Stimulated activated CD8-positive, alpha-beta memory T cell treated with anti-CD3 and anti-CD28 coated beads, Interleukin-12 subunit alpha, Interleukin-12 subunit beta, amount 100 ng/mL, for 1 hour (primary cell): ENCODE measurements at places on chromosomes 2 and 18.

DNA sequence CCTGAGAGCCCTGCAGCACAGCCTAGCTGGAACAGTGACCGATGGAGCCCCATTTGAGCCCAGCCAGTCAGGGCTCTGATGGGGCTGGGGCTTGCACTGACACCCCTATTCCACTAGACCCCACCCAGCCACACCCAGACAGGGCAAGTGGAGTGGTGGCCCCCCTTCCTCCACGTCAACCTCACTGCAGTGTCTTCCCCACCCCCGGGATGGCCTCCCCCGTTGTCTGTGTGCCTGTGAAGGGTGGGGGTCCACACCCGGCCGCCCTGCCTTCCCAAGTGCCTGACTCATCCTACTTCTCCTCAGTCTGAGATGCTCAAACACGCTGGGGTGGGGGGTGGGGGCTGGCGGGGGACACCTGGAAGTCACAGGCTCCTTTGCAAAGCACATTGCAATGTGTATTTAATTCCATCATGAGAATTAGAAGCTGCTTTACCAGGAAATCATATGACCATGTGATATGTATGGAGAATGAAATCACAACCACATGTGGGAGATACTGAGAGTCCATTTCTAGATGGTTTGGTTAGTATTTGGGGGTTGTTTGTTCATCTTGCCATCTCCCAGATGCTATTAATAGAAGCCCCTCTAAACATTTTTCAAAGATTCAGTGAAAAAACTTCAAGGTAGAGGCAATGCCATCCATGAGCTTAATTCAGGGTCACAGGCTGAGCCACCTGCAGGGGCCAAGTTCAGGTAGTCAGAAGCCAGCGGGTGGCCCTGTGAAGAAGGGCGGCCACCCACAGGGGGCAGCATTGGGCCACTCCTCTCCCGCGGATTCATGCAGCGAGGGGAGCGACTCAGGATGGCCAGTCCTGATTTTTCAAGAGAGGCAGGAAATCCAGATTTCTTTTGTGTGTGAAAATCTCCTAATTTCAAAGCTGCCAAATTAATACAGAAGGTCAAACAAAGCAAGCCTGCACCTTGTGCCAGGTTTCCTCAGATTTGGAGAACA, 22.7 kb upstream of the GMPPA start:
- DNase-seq = peak; percentile 27

- no peak for DNase-seq
Measured at GRCh38 chr2:8694737-8695136, 12.9 kb downstream of the ID2 start.

DNA sequence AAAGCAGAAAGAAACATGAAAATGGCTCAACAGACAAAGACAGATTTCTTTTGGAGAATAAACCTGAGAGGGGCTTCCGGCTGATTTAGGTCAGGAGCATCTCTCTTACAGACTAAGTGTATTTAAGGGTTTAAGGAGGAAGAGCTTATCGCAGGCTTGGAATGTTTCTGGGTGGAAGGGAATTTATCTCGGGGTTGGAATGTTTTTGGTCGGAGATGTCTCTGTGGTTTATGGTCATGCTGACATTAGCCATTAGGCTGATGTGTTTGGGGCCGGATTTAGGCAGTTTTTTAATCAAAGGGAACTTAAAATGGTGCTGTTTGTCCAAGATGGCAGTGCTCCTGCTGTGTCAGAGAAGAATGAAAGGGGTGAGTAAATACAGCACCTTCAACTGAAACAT, 14.4 kb upstream of the PSMA8 start:
- no peak for DNase-seq

DNA sequence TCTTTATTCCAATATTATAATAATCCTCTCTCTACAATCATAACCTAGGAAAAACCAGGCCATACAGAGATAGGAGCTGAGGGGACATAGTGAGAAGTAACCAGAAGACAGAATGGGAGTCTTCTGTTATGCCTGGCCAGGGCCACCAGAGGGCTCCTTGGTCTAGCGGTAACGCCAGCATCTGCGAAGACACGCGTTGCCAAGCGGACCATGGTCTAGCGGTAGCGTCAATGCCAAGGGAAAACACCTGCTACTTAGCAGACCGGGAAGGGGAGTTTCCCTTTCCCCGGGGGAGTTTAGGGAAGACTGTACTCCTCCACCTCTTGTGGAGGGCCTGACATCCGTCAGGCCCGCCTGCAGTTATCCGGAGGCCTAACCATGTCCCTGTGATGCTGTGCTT, 36.6 kb downstream of the ARL6IP6 start:
- DNase-seq = no peak

GRCh38 chr18:14189858-14190257, 57.6 kb upstream of the ZNF519 start:
- DNase-seq = no peak

- no peak for DNase-seq
Measured at GRCh38 chr2:137156221-137156844, 391.0 kb downstream of the THSD7B start.

DNA sequence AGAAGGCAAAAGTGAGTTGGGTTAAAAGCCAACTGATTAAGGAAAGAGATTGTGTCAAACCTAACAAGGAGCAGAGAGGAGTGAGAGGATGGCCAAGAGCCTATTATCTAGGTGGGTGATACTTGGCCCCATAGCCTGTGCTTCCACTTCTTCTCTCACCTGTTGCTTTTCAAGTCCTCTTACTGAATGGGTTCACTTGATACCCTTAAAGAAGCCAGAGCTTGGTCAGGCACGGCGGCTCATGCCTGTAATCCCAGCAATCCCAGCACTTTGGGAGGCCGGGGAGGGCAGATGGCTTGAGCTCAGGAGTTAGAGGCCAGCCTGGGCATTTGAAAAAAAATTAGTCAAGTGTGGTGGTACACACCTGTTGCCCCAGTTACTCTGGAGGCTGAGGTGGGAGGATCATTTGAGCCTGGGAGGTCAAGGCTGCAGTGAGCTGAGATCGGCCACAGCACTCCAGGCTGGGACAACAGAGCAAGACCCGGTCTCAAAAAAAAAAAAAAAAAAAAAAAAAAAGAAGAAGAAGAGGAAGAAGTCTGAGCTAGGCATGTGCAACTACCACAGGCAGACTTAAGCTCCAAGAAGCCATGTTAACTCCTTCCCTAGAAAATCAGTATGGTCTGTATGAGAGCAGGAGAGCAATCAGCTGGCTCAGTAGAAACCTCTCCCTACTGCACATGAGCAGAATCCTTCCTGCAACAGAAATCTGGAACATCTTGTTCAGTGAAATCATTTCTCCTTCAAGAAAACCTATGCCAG, 28.4 kb upstream of the ME2 start:
- no peak for DNase-seq

- DNase-seq = no peak
Measured at GRCh38 chr2:201319511-201319910, 37.6 kb downstream of the FLACC1 start.

DNA sequence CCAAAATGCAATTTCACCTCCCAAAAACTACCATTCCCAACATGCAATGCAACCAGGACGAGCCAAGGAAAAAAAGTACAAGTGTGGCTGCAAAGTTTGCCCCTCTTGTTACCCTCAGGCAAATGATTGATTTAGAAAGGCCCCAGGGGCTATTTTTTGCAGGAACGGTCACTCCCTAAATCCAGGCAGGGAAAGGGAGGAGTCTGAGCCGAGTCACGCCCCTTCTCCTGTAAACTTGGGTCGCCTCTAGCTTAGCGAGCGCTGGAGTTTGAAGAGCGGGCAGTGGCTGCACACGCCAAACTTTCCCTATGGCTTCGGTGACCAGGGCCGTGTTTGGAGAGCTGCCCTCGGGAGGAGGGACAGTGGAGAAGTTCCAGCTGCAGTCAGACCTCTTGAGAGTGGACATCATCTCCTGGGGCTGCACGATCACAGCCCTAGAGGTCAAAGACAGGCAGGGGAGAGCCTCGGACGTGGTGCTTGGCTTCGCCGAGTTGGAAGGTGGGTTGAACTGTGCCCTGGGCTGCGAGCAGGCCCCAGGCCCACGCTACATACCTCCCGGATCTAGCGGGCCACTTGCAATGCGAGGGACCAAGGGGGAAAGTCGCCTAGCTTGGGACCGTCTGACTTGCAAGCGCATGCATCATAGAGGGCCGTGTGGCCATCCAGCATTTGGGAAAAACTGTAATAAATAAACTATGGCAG, at the start of gene GALM:
TSS of gene GALM (plus strand) at position 261 of the 702 bp plus-strand sequence. CDS start at position 309, 48 bp downstream.
- DNase-seq = peak; percentile 4

DNA sequence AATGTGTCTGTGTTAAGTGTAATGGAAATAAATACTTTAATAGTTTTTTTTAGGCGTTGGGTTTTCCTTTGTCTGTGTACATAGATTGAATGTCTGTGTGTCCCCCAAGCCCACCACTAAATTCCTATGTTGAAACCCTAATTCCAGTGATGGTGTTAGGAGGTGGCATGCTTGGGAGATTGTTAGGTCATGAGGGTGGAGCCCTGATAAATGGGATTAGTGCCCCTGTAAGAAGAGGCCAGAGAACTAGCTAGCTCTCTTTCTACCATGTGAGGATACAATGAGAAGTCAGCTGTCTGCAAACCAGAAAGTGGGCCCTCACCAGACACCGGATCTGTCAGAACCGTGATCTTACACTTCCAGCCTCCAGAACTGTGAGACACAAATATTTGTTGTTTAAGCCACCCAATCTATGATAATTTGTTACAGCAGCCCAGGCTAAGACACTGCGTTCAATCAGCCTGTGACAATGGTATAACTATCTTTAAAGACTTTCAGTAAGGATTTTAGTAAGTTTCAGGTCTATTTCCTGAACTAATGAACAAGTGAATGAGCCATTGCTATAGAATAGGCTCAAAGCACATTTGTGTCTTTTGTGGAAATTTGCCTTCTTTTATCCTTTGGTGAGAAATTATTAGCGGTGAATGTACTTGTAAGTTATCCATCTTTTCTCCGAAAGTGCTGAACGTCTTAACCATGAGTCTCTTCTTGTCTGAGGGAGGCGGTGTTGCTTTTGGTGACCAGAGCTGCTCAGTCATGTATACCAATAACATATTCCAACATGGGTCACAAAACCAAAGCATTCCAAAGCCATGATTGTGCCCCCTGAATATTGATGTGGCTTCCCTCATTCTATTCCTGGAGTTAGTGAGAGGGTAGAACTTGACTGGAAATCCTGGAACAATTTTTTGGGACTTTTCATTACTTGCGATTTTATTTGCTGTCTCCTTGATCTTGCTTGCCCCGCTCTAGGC, 29.6 kb upstream of the IL1R1 start:
- no peak for DNase-seq

DNA sequence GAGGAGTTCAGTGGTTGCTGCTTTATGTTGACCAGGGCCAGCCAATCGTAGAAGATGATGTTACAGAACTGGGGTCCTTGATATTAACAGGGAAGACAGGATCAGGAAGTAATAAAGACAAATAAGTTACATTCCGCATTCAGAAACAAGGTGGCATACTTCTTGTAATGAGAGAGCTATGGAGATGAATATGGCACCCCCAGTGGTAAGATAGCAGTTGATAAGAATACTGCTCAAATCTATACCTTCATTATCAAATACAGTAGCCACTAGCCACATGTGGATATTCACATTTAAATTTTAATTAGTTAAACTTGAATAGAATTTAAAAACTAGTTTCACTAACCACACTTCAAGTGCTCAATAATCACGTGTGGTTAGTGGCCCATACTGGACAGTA, 290.4 kb upstream of the RBMS1 start:
- no peak for DNase-seq

- no peak for DNase-seq
Measured at GRCh38 chr2:1514391-1515072, 101.3 kb downstream of the TPO start.

- DNase-seq = no peak
Measured at GRCh38 chr2:201196003-201196402, 13.1 kb downstream of the CASP10 start.

GRCh38 chr2:240238786-240239185, 98.3 kb upstream of the OTOS start:
- no peak for DNase-seq

DNA sequence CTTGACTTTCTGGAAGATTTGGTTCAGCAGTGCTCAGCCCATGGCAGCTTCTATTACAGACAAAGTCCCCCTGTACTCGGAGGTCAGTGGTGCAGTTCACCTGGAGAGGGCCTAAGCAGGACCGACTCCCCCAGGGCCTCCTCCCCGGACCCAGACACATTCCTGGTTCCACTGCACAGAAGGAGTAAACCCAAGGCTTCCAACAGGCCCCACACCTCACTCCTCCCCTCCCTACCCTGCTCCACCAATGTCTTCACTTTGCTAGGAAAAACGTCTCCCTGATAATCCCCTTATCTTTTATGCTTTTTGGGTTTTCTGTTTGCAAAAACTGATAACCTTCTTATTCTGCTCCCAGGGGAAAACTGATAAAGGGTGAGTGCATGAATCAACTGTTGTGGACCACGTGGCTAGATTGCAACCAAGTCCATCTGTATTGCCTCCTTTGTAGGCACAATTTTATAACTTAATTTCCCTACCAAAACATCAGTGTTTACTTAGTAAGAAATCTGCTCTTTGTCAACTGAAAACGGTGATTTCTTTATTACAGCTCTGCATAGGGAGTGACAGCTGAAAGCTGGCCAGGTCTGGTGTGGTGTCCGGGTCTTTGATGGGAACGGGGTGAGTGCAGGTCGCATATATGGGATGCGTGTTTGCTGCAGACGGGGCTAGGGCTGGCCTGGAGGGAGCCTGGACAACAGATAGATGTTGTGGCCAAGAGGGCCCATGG, 202.5 kb downstream of the GLI2 start:
- DNase-seq = no peak

DNA sequence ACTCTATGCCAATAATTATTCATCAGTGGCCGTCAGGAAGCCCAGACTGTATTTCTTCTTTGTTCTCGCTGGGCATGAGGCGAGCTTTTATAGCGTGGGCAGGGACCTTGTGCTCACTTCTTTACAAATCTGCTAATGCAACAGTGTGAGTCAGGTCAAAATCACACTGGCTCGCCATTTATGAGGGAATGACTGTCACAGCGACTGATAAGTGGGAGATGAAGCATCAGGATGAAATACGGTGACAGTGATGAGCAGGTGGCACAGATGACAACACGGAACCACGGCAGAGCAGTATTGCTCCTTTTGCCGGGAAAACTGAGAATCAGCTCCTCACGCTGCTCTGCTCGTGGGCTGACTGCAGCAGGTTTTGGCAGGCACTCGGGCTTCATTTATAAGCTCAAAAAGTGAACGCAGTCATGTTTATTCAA, 20.5 kb downstream of the TYMS start:
- DNase-seq = no peak

DNA sequence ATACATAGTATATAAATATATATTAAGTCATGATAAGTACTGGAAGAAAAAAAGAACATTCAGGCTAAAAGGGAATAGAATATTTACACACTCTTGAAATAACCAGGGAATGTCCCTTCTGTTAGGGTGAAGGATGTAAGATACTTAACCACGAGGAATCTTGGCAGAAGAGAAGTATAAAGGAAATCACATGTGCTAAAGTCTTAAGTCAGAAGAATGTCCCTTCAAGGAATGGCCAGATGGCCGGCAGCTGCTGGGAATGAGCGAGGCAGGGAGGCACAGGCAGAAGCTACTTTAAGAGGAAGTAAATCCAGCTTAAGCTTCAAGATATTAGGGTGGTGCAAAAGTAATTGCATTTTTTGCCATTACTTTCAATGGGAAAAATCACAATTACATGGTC, 5.5 kb downstream of the CCDC102B start:
- DNase-seq = no peak

- DNase-seq = no peak
Measured at GRCh38 chr2:121446647-121447241, 83.9 kb upstream of the RNU4ATAC start.

- DNase-seq = no peak
Measured at GRCh38 chr2:651951-652373, 25.2 kb downstream of the TMEM18 start.

GRCh38 chr2:100853909-100854810, 34.2 kb downstream of the NPAS2 start:
- DNase-seq = no peak

GRCh38 chr2:138654146-138654545, 126.0 kb downstream of the NXPH2 start:
- no peak for DNase-seq
